Suppressor macrophage treated with lipopolysaccharide for 4 hours (primary cell): ENCODE measurements at places on chromosomes 6 and 20.

GRCh38 chr6:10425975-10426780 lies 11.3 kb upstream of the TFAP2A start:
- DNase-seq: no peak

DNA sequence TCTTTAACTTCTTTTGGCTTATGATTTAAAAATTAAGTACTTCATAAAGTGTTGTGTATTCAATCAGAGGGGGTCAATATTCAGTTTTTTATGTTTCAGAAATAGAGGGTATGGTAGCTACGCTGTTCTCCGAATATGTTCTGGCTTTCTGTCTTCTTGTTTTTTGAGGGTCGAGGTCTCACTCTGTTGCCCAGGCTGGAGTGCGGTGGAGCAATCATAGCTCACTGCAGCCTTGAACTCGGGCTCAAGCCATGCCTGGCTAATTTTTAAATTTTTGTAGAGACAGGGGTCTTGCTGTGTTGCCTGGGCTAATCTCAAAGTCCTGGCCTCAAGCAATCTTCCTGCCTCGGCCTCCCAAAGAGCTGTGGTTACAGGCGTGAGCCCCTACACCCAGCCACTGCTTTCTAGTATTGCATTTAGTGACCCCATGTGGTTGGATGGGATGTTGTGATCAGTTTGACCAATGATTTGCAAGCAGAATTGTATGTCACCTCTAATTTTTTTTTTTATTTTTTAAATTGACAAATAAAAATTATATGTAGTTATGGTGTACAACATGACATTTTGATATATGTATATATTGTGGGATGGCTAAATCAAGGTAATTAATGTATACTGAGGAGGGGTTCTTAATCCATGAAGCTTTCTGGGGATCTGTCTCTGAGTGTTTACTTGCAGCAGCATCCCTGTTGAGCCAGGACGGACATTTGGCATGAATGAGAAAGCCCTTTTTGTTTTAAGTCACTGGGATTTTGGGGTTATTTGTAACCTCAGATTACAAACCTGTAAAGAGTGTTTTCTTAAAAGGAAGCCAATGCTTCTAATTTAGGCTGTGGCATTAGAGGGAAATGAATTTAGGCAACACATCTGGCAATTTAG lies 38.5 kb upstream of the DEK start:
- DNase-seq: no peak

GRCh38 chr6:88866856-88867255 lies 96.6 kb downstream of the RNGTT start:
- DNase-seq: no peak

- no peak for DNase-seq
These were observed 174.9 kb downstream of the PLCB1 start for GRCh38 chr20:8306937-8307336.

GRCh38 chr6:15033850-15034203 lies 212.0 kb upstream of the JARID2 start:
- DNase-seq: no peak

DNA sequence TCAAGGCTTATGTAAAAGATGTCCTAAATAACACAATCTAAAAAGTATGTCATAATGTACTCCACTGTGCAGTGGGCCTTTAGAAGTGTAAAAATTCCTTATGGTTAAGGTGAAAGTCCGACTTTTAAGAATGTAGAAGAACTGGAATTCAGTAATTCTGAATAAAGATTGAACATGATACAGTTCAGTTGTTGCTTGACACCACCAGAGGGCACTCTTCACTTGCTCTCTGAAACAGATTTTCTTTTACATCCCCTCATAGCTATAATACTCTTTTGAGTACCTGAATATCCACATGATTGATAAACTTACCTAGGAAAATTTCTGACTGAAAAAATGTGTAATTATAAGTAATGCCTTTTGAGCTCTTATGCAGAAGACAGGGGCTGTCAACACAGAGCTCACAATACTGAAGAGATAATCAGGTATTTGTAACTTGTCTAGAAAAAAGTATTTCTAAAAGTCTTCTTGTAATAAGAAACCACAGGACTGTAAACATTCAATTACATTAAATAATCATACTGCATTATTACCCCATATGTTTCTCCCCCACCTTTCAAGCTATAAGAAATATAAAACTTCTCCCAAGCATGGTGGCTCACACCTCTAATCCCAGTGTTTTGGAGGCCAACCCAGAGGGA lies 92.1 kb downstream of the POPDC3 start:
- peak; percentile 56 for DNase-seq

GRCh38 chr6:73679009-73679408 lies 17.0 kb upstream of the CD109 start:
- no peak for DNase-seq

- DNase-seq: no peak
These were observed 358.4 kb downstream of the BTBD3 start for GRCh38 chr20:12276011-12276673.

DNA sequence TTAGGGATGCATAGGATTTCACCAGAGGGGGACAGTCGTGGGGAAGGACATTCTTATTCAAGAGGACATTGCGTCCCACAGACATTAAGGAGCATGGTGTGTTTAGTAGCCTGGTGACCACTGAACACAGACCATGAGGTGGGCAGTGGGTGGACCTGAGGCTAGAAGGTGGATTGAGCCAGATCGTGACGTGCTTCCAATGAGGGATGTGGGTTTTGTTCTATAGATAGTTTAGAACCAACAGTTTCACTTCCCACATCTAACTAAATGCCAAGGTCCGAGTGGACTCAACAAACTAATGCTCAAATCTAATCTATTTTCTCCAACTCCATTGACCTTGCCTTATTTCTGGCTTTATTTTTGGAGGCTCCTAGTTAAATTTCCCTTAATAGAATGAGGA lies 58.5 kb downstream of the OGFRL1 start:
- DNase-seq: peak; percentile 67

GRCh38 chr20:32534661-32535240 lies 50.4 kb downstream of the NOL4L start:
- no peak for DNase-seq

- no peak for DNase-seq
These were observed 25.3 kb downstream of the NTSR1 start for GRCh38 chr20:62733891-62734290.

- peak; percentile 49 for DNase-seq
These were observed 24.9 kb upstream of the FUCA2 start for GRCh38 chr6:143536461-143536865.

DNA sequence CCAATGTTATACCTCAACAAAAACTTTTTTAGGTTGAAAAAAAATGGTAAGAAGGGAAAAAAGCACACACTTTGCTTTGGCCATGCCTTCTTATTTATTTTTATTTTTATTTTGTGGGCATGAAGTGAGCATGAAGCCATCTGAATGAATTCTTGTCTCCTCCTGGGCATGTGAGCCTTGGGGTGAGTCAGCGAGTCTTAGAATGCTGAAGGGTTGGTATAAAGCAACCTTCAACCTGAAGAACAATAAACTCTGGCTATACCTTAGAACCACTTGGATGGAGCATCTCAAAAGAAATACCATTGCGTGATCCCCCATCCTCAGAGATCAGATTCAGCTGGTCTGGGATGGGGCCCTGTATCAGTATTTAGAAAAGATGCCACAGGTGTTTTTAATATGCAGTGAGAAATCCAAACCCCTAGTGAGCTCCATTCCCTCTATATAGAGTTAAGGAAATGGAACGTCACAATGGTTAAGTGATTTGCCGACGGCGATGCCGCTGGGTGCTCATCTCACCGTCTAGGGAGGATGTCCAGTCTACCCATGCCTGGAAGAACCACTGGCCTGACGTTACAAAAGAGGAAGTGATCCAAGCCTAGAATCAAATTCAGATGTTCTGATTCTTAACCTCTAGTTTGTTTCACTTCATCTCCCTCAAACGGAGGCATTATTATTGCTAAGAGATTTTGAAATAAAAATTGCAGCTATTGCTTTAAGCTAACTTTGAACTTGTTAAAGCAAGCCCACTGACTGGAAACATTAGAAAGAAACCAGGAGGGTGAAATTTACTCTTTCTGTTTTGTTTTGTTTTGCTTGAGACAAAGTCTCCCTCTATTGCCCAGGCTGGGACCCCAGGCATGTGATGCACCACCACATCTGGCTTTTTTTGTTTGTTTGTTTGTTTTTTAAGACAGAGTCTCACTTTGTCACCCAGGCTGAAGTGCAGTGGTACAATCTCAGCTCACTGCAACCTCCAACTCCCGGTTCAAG lies 67.1 kb downstream of the EDN1 start:
- DNase-seq: peak; percentile 89

GRCh38 chr6:193773-194310 lies 98.4 kb upstream of the DUSP22 start:
- DNase-seq: peak; percentile 63

- DNase-seq: no peak
These were observed 120.0 kb upstream of the JAG1 start for GRCh38 chr20:10793766-10794165.

- DNase-seq: no peak
These were observed 8.7 kb upstream of the TRIM39 start for GRCh38 chr6:30317913-30318589.

DNA sequence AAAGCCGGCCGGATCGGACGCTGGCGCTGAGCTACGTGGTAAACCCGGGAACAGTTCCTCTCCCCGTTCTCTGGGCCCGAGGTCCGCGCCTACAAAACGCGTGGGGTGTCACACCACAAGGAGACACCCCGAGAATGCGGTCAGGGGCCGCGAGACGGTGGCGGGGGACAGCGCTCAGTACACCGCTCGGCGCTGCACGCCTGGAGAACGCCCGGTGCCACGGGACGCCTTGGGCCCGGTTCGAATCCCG lies 670 bp downstream of the NCOA5 start:
- peak; percentile 56 for DNase-seq

GRCh38 chr20:11646359-11646758 lies 271.3 kb upstream of the BTBD3 start:
- no peak for DNase-seq

- no peak for DNase-seq
These were observed 219.3 kb upstream of the RNF217 start for GRCh38 chr6:124742971-124743370.

- no peak for DNase-seq
These were observed 8.0 kb upstream of the KIF16B start for GRCh38 chr20:16581241-16581640.

DNA sequence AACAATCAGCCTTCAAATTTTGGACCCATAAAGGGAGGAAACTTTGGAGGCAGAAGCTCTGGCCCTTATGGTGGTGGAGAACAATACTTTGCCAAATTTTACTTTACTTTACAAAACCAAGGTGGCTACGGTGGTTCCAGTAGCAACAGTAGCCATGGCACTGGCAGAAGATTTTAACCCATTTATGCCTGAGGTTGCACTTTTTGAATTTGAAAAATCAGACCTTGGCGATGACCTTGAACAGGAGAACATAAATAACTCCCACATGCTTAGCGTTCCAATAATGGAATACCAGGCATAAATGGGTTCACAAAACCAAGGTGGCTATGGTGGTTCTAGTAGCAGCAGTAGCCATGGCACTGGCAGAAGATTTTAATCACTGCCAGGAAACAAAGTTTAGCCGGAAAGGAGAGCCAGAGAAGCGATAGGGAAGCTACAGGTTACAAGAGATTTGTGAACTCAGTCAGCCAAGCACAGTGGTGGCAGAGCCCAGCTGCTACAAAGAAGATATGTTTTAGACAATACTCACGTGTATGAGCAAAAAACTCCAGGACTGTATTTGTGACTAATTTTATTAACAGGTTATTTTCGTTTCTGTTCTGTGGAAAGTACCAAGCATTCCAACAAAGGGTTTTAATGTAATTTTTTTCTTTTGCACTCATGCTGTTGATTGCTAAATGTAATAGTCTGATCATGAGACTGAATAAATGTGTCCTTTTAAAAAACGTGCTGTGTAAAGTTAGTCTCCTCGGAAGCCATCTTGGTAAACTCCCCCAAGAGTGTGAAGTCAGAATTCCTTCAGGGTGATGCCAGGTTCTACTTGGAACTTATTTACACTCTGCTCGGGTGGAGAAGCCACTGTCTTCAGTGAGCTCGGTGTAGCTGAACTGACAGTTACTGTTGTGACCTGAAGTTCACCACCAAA lies 6.7 kb downstream of the SFT2D1 start:
- DNase-seq: no peak

- no peak for DNase-seq
These were observed 431.2 kb upstream of the PTCHD4 start for GRCh38 chr6:48542191-48542590.

DNA sequence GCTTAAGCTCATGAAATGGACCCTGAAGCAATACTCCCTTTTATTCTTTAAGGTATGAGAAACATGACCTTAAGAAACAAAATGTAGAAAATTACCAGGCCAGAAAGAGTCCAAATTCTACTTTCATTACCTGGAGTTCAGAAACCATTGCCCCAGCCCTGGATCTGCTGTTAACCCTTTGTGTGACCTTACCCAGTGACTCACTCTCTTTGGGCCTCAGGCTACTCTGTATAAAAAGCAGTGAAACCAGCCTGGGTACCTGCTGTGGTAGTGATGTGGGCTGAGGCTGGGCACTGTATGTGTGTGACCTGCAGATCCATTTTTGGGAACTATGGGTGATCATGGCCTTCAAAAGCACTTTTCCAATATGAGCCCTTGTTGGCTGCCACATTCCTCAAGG lies 47.2 kb downstream of the SLC9A8 start:
- DNase-seq: no peak

DNA sequence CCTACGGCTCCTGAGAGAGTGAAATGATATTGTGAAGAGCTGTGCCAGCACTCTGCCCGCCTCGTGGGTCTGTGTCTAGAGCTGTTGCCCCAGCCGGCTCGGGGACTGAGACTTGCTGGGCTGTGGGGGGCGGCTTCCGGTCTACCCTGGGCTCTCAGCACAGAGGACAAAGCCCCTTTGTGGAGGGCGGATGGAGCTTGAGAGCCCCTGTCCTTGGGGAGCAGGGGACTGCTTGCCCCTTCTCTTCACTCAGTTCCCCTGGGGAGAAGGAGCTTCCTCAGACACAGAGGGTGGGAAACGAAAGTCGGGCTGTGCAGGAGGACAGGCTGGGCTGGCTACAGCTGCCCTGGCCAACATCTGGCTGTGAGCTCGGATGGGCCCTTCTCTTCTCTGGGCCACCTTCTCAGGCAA lies 11.0 kb downstream of the SRC start:
- peak; percentile 36 for DNase-seq

DNA sequence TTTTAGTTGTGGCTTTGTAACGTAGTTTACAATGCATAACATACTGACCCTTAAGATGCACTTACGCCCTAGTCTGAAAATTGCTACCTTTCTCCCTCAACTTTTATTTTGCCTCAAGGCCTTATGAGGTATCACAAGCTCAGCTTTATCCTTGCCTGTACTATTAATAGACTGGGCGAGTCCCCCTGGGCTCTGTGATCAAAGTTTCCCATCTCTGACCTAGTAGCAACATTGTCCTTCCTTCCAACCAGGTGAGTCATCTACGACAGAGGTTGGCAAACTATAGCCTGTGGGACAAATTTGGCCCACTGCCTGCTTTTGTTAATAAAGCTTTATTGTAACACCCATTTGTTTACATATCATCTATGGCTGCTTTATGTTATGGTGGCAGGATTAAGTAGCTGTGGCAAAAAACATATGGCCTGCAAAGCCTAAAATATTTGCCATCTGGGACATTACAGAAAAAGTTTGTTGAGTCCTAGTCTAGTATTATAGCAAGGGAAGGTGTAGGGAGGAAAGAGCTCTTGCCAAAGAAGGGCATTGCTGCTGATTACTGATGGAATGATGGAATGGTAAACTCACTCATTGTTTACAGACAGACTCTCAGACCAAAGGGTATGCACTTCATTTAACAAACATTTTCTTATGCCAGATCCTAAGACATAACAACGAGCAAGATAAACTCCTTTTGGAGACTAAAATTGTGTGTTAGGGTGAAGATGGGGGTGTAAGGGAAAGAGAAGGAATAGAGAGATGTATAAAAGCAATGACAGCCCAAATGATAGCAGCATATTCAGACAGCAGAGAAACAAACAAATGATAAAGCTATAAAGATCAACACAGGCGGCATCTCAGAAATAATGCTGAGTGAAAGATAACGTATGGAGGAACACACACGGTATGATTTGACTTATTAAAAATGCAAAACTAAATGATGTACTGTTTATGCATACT lies 74.2 kb downstream of the SLC22A23 start:
- DNase-seq: no peak
